ENCODE measurements at places on chromosomes 5 and 9.

- DNase-seq: peak; percentile 61
These were observed 63.7 kb upstream of the IFNK start for GRCh38 chr9:27460226-27461023.

GRCh38 chr5:168339109-168339771 lies 47.8 kb downstream of the WWC1 start:
- no peak for DNase-seq

GRCh38 chr5:149228618-149229297 lies 42.9 kb upstream of the AFAP1L1 start:
- DNase-seq: peak; percentile 28

GRCh38 chr5:143837306-143837848 lies 25.4 kb downstream of the HMHB1 start:
- peak; percentile 82 for DNase-seq

DNA sequence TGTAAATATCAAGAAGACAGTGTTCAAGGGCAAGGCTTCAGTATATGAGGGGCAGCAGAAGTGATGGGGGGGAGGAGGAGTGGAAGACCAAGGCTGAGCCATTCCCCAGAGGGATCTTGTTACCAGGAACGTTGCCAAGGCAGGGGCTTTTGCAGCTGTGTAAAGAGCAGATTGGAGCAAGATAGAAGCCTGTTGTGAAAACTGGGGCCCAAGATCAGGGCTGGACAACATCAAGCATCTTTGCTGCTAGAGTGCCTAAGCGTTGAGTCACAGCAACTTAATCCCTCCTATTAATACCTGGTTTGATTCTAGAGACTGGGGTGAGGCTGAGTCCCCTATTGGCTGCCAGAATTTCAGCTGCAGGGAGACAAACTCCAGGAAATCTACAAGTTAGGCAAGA lies 18.4 kb upstream of the ERCC6L2 start:
- DNase-seq: peak; percentile 28

GRCh38 chr5:13695076-13695712 lies 249.3 kb downstream of the DNAH5 start:
- no peak for DNase-seq

- DNase-seq: no peak
These were observed 22.6 kb downstream of the NPR3 start for GRCh38 chr5:32733590-32734340.

GRCh38 chr5:80961376-80962281 lies 1.5 kb downstream of the RASGRF2 start:
- no peak for DNase-seq

DNA sequence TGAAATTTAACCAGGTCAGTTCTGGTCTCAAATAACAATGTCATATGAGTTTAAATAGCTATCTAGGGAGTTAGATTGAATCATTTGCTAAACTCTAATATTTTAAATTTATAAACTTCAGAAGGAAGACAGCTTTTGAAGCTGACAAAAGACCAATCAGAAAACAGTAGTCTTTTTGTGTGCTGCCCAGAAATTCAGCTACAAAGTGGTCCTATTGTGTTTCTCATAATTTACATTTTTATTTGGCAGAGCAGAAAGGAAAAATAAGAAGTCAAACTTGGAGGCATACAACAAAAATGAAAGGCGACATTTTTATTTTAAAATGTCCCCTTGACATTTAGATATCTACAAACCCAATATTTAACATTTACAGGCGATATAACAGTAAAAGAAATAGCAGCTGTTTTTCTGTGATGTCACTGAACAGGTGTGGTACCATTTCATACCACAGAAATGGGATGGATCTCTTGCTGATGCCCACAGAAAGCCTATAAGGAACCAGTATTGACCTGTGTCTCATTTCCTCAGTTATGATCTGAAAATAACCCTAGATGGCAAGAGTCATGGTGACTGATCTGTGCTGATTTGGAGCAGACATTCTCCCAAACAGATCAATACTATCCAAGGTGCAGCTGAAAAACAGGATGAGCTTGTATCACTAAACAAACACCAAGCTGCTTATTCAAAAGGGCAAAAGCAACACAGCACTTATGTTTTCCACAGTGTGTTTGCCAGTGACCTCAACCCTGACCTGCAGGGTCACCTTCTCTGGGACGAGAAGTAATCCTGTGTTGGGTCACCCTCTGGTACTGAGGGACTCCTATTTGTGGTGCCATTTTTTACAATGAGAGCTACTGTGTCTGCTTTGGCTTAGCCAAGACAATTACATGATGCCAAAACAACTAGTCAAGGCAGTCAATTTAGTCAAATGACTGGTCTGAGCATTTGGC lies 3.6 kb upstream of the FST start:
- DNase-seq: no peak

DNA sequence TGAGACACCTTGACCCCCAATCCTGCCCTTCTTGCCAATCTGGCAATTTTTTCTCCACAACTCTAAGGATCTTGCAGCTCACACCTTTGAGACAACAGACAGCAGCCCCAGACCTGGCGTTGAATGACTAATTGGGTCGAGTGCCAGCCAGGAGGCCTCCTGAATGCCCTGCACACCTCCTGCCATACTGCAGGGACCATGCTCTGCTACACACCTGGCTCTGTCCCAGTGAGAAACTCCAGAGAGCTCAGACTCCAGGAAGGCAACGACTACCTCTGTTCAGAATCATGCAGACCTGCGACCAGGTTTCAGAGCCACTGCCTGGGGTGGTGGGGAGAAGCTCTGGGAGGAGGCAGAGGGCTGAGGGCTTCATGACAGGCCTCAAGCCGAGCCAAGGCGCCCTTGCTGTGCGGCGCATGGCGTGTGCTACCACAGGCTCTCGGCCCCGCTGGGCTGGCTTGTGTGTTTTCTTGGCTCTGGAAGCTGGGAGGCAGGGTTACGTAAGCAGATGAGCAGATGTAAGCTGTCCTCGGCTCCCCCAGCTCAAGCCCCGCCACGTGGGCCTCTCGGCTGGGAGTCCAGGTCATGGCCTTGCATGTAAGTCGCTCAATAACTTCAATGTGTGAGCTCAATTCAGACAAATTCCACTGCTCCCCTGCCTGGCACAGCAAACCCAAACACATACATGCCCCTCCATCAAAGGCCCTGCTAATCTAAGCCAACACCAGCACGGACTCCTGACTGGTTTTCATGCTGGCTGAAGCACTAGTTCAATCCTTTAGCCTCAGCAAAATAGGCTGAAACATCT lies 27.5 kb downstream of the B4GALT1 start:
- peak; percentile 84 for DNase-seq

DNA sequence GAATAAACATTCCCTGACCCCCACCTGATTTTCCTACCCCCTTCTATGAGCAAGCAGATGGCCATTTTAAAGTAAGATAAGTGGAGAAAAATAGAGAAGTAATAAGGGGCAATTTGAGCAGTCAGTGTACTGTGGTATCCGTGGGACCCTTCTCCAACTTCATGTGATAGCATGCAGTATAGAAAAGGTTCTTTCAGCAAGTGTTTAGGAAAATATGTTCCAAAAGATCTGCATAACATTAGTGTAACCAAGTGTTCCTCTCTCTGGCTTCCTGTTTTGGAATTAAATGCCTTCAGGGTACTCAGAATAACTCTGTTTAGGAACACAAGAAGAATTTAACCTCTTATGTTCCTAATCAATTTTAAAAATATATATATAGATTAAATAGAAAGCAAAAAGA lies 134.9 kb downstream of the ATG10 start:
- DNase-seq: peak; percentile 15

- no peak for DNase-seq
These were observed 79.8 kb downstream of the COL27A1 start for GRCh38 chr9:114235033-114235661.

Data from hindlimb muscle (tissue), 1 donor.